ENCODE measurements at places on chromosomes 12 and 14. TPM values are rescaled to one million over a fixed set of nuclear protein-coding genes. Genes with fewer than 3 reads are reported as not detected.

RPS6KA5 gene
- 4.6 TPM for total RNA-seq

WIF1 gene
- not detected for total RNA-seq

MMP14 gene
- 134 TPM for total RNA-seq

OVCH1 gene
- 0.19 TPM for total RNA-seq

MAP1LC3B2 gene
- not detected for total RNA-seq

HEBP1 gene
- total RNA-seq = 80.1 TPM

ACOT6 gene
- not detected for total RNA-seq

AJUBA gene
- 1.8 TPM for total RNA-seq

BIN2 gene
- total RNA-seq = 2.3 TPM

RNASE3 gene
- total RNA-seq = not detected
